CD4-positive, alpha-beta T cell (primary cell): ENCODE measurements at places on chromosomes 3 and 15.

- no peak for DNase-seq
Observed at GRCh38 chr15:101625184-101625583, 27.0 kb downstream of the TM2D3 start.

DNA sequence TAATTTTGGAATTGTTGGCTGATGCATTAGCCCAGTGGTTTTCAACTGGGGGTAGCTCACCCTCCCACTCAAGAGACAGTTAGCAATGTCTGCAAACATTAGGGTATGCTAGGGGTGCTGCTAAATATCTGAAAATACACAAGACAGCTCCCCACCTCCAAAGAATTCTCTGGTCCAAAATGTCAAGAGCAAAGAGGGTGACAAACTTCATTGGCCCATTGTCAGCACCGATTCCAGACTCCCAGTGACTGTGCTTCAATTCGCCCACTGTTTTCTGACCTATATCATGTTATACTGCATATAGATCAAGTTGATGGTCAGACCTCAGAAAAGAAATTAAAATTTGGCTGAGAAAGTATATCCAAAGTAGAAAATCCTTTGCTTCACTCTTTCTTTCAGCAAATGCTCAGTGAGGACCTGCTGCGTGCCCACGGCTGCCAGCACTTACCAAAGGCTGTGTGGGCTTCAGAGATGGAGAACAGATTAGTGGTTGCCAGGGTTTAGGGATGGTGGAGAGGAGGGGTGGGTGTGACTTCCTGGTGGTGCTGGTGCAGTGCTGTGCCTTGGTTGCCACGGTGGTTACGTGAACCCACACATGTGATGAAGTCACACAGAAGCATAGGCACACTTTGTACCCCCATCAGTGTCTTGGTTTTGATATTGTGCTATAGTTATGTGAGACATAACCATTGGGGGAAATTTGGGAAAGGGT, 204.0 kb downstream of the PLCL2 start:
- DNase-seq, result no peak

DNA sequence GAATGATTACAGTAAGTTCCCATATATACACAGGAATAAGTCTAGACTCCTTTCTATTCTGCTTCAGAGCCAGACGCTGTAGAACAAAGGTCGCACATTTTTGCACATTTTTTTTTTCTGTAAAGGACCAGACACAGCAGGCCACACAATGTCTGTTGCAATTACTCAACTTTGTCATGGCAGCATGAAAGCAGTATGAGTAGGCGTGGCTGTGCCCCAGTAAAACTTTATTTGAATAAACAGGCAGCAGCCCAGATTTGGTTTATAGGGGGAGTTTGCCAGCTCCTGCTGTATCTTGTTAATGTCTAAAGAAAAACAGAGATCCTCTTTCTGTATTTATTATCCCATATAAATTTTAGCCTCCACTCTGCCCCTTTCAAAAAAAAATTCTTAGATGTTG, 708.3 kb downstream of the FHIT start:
- DNase-seq, result no peak

- DNase-seq, result no peak
Observed at GRCh38 chr3:44430466-44430865, 47.0 kb downstream of the ZNF445 start.

DNA sequence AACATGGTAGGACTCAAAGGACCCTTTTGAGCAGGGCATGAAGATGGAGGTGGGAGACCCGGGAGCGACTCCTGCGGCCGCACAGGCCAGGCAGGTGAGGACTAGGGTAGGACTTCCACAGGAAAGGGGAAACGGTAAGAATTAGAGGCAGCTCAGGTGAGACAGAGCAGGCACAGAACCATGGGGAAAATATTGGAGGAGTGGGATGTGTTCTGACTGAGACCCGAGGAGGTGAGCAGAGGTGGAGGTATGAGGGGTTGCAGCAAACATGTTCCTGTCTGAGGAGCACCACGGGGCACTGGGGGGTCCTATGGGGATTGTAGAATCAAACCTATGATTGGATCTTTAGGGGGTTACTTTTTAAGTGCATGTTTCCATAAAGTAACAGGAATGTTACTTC, 1.4 kb upstream of the ISG20 start:
- no peak for DNase-seq

DNA sequence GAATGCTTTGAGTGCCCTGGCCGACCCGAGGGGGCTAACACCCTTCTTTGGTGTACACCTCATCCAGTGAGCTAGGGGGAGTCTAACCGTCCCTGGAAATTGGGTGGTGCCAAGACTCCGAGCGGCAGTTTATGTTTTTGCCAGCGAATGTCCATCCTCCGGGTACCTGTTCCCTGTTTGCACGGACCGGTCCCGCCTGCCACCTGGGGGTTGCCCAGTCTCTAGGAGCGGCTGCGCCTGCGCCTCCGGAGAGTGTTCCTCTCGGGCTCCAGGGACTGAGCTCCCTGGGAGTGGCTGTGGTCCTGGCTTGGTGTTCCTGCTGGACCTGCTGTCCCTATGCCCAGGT, 913 bp upstream of the WNT7A start:
- no peak for DNase-seq

- DNase-seq, result no peak
Observed at GRCh38 chr3:4824926-4825325, 154.3 kb upstream of the BHLHE40 start.

DNA sequence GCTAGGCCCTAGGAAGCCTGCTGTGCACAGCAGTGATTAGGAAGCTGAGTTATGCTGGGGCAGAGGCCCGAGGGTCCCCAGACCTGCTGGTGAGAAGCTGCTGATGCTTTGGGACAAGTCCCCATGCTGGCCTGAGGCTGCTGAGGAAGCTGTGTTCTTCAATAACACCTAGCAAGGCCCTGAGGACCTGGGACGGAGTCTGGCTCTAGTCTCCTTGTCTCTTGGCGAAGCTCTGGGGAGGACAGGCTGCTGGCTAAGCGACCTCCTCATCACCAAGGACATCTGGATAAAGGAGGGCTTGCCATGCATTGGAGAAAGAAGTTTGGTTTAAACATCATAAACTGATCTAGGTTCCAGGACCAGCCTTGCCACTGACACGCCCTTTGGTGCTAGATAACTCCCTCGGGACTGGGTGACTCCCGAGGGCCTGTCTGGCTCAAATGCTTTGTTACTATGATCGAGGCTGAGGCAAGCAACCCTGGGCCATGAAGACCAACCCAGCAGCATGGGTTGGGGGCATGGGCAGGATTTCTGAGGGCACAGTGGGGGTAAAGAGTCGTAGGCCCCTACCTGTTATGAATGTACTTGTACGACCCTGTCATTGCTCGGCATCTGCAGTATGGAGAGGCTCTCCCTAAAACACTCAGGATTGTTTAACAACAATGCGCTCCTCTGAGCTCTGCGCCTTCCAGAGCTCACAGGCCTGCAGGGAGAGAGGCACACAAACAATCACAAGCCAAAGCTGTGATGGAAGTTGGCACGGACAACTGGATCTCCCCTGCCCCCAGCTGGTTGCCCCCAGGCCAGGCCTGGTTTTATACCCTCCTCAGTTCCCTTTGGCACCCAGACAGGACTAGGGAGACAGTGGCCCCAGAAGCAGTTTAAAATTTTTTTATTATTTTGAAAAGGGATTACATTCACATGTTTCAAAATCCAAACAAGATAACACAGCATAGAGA, 64.4 kb downstream of the LINGO1 start:
- DNase-seq, result no peak

DNA sequence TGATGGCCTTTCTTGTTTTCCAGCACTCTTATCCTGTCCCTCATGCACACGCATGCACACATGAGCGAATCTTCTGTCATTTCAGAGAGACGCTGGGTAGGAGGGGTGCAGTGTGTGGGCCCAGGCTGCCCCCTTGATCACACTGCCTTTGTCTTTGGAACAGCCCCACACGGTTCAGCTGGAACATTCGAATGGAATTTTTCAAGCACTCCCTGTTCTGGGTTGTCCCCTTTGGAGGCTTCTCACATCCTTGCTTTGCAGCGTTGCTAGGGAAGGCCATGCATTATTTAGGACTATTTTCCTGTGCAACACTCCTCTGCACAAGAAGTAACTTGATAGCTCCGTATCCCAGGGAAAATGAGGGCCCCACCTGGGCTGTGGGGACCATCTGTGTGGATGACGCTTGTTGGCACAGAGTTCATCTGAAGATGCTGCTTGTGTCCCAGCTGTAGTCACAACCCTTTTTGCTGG, 78.4 kb downstream of the SPSB4 start:
- no peak for DNase-seq

DNA sequence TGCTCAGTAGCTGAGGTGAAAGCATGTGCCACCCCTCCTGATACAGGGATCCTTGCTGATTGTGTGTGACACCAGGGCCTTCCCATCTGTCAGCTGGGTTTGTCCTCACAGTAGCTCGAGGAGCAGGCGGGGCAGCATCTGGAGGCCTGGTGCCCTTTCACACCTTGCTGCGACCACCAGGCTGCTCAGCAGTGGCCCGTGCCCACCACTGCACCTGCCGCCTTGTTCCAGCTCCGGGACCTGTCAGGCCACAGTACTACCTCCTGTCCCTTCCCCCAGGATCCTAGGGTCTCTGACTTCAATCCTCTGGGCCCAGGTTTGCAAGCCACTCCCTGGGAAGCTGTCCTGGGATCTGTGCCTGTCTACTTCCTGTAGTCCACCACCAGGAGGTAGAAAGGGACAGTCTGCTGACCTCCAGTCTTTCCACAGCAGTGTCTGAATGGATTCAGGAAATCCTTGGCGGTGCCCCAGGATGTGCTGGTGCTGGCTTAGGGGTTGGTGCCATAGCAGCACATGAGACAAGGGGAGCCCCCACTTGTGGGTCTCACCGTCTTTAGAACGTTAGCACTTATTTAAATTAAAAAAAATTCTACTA, 27.5 kb downstream of the APBA2 start:
- DNase-seq, result no peak

DNA sequence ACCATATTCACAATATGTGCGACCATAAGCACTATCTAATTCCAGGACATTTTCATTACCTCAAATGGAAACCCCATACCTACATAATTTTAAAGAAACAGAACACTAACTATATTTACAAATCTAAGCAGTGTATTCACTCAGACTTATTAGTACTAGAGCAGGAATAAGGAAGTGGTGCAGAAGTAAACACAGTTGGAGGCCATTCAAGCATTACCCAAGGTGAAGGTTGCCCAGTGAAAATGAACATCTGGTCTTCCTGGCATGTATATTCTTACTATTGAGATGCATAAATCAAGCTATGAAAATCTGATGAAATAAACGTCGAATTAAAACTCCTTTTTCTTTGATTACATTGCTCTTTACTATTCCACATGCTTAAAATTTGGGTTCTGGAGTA, 78.9 kb upstream of the TTC14 start:
- no peak for DNase-seq

- no peak for DNase-seq
Observed at GRCh38 chr15:35854316-35854715, 308.4 kb upstream of the DPH6 start.

DNA sequence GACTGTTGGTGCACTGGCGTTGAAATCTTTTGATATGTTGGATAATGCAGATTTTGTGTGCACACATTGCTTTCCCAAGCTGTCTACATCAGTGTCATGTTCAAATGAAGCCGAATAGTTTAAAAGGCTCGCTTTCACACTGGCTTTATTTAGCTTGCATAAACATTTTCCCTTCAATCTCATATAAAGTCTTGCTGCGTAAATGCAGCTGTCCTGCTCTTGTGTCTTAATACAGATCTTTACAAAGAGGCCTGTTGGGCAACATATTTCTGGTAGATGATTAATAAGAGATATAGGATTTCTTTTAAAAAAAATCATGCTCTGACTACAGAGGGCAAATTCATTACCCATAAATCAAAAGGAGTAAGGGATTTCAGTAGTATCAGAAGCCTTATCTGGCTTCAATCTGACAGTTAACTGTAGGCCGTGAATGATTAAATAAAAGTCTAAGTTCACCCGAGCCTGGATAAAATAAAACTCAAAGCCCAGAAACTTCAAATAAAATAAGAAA, 937.2 kb downstream of the FHIT start:
- no peak for DNase-seq
